ENCODE measurements at places on chromosomes 5 and 9. TPM values are rescaled to one million over a fixed set of nuclear protein-coding genes. Genes with fewer than 3 reads are reported as not detected.

The OR1J2 gene
- total RNA-seq = not detected

The SLC6A18 gene
- not detected for total RNA-seq

The ENHO gene
- not detected for total RNA-seq

The IFNA2 gene
- not detected for total RNA-seq

The SPINK7 gene
- not detected for total RNA-seq

The CDH10 gene
- total RNA-seq = not detected

The PCDHA1 gene
- total RNA-seq = not detected

The IRX2 gene
- total RNA-seq = not detected

The KIF20A gene
- 18.8 TPM for total RNA-seq

The LSM11 gene
- 9.0 TPM for total RNA-seq

The ST8SIA4 gene
- total RNA-seq = 65.2 TPM

The IFNK gene
- not detected for total RNA-seq
